ENCODE measurements at places on chromosomes 5 and 9.

DNA sequence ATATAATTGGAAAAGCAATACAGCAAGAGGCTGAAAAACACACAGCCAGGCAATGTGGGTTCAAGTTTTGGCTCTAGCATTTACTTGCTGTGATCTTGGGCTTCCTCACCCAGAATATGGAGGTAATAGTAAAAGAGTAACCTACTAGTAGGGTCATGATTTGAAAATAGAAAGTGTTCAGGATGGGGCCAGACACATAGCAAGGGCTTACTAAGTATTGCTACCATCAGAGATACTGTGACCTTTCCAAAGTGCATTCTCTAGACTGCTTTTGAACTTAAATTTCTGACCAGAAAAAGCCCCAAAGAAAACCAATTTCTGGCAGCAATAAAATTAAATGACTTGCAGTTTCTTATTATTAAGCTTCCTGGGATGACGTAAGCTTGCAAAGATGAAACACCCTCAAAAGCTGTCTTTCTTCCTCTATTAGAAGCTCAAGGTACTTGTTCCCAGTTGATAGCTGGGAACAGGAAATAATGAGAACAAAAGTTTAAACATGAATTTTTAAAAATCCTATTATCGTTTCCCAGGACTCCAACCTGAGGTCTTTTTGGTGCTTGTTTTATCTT lies 20.3 kb downstream of the SLC45A2 start:
- no peak for DNase-seq

DNA sequence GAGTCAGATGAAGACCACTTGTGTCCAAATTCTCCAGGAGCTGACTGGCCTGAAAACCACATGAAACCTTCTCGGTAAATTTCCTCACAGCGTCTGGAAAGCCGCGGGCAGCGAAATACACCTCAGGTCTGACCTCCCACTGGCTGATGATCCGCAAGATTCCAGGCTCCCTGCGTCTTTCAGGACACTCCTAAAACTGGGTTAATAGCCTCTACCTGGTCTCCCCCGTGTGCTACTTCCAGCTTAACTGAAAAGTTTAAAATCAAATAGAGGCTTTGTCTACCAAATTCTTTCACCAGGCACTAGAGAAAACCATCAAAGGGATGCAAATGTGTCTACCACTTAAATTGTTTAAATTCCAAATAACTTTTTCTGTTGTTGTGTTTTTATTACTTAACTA lies 312.6 kb downstream of the DRD1 start:
- DNase-seq, result no peak

- no peak for DNase-seq
These were observed 160.5 kb downstream of the BNC2 start for GRCh38 chr9:16709924-16710323.

- peak; percentile 58 for DNase-seq
These were observed 20.2 kb downstream of the ARSB start for GRCh38 chr5:78964889-78965288.

DNA sequence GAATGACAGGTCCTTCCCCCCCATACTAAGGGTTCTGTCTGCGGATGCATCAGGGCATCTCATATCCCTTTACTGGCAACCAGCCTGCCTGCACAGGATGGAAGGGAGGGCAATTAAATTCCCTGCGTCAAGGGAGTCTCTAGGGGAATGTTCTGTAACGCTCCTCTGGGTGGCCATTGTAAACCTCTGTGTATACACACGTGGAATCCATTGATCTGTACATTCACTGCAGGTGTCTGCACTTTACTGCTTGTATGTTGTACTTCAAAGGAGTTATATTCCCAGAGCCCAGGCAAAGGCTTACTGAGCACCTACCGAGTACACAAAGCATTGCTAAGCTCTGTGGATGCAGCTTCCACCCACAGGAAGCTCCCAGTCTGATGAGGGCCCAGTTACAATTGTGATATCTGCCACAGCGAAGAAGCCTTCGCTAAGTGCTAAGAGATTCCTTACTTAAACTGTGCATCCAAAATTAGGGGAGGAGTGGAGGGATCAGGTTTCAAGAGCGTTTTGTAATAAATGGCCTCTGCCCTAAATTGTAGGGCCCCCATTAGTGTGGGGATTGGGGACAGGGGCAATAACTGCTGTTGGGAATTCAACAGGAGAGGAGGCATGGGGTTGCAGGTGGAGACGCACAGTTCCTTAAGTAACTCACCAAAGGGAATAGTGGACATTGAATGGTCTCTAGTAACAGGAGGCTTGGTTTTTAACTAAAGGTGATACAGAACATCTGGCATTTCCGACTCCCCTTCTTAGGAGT lies 1.5 kb upstream of the RETREG1 start:
- no peak for DNase-seq

DNA sequence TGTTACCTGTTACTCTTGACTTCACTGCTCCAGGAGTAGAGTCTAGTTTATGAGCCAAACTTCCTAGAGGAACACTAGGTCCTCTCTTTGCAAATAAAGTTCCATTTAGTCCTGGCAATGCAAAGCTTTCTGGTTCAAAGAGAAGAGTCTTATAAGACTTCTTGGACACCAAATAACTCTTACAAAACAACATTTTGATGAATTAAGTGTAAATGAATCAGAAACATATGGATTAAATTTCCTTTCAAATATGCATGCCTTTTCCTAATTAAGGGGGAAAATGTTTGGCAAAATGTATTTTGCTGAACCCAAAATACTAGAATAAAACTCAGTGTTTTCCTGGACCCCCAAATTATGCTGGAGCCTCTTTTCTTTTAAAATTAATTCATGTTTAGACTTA lies 388.0 kb downstream of the FGF10 start:
- no peak for DNase-seq

- DNase-seq, result no peak
These were observed 242.4 kb downstream of the EFNA5 start for GRCh38 chr5:107428303-107428813.

- DNase-seq, result no peak
These were observed 36.1 kb downstream of the TMC1 start for GRCh38 chr9:72557549-72557948.

- DNase-seq, result no peak
These were observed 27.9 kb downstream of the SPRY4 start for GRCh38 chr5:142296914-142297417.

- no peak for DNase-seq
These were observed 101.0 kb downstream of the ZNF608 start for GRCh38 chr5:124645396-124645795.

DNA sequence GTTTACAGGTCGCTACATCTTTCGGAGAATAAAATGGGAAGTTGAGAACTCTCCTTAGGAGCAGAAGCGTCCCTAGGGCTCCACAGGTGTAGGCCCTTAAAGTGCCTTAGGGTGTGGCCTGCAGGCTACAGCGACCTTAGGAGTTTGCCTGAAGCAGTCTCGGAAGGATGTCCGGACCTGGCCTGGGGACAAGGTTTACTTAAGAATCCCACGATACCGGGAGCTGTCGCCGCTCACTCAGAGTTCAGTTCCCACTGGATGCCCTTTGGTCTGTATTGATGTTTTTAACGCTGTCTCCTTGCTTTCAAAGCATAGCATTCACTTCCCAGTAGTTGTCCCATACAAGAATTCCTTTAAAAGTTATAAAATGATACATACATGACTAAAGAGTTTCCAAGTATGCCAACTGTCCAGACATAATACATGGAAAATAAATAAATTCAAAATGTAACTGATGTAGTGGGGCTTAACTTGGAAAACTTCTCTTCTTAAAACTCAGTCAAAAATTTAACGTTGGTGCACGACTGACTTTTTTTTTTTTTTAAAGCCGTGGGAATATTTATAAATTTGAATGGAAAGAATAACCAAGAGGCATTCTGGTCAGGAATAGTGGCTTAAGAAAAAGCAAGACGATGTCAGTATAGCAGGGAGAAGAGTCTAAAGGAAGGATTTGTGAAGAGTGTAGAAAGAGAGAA lies 848 bp downstream of the RAD50 start:
- no peak for DNase-seq

GRCh38 chr9:130172858-130173665 lies 858 bp downstream of the NCS1 start:
- DNase-seq, result no peak

DNA sequence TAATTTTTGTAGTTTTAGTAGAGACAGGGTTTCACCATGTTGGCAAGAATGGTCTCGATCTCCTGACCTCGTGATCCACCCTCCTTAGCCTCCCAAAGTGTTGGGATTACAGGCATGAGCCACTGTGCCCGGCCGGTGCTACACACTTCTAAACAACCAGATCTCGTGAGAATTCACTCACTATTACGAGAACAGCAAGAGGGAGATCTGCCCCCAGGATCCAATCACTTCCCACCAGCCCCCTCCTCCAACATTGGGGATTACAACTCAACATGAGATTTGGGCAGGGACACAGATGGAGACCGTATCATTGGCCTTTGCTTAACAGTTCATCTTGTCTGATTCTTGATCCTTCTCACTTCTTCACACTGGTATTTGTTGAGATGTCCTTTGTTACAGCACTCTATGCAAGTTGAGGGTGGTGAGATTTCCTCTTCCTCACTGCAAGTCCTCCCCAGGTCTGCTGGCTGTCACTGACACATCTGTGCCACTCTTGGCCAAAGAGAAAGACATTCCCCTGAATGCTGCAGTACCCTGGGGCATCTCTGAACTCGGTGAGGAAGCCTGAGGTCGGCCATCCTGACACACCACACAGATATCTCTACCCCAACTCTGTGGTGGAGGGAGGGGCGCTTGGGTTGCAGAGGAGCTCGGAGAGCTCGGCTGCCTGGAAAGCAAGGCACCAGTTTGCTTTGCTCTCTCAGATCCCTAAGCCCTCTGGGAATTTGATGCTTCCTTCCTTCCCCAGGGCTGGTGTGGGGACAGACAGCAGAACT lies 4.2 kb upstream of the SUB1 start:
- DNase-seq, result no peak

GRCh38 chr5:72313141-72313540 lies 6.9 kb downstream of the MRPS27 start:
- DNase-seq, result no peak

GRCh38 chr9:113621980-113622379 lies 158.5 kb downstream of the RGS3 start:
- DNase-seq, result no peak

- DNase-seq, result no peak
These were observed 88.0 kb downstream of the PLPP1 start for GRCh38 chr5:55446640-55447351.

DNA sequence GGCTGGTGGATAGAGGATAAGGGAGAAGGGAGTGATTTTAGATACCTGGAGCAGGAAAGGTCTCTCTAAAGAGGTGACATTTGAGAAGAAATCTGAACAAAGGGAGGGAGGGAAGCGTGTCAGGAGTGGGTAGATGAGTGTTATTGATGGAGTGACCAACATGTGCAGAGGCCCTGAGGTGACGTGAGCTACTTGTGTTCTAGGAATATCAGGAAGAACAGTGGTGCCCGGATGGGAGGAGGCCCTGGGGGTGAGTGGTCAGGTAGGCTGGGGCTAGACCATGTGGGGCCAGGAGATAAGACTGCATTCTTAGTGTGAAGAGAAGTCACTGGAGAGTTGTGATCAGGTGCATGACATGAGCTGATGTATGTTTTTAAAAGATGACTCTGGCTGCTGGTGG lies 256.2 kb downstream of the ARHGAP26 start:
- no peak for DNase-seq

DNA sequence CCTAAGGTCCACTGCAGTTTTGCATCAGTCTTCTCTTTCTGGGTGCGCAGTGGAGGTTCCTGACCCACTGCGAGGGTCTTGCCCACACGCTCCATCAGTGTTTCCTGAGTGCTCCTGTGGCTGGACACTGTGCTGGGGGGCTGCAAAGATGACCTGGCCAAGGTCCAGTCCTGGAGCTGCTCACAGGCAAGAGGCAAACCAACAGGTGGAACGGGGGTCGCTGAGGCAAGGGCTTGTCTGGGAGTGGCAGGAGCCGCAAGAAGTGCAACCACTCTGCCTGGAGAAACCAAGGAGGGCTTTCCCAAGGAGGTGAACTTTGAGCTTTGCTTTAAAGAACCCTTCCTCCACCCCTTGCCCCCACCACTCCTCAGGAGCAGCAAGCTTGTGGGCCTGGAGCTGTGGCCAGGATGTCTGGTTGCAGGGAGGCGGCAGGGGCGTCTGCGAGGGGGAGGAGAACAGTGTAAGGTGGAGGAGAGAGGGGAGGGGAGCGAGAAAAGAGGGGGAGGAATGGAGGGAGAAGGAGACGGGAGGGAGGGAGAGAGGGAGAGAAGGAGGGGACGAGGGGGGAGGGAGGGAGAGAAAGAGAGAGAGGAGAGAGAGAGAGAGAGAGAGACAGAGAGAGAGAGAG lies 444 bp upstream of the CPLX2 start:
- no peak for DNase-seq

GRCh38 chr5:173989432-173990082 lies 587 bp downstream of the C5orf47 start:
- DNase-seq, result no peak

- no peak for DNase-seq
These were observed at the start of gene NMUR2 for GRCh38 chr5:152405145-152405544. TSS of gene NMUR2 (minus strand) at chr5:152405279. CDS start at chr5:152405113, 166 bp downstream.

GRCh38 chr9:4515958-4516375 lies 25.7 kb downstream of the SLC1A1 start:
- no peak for DNase-seq

GRCh38 chr5:146007989-146008388 lies 71.6 kb downstream of the SH3RF2 start:
- no peak for DNase-seq

DNA sequence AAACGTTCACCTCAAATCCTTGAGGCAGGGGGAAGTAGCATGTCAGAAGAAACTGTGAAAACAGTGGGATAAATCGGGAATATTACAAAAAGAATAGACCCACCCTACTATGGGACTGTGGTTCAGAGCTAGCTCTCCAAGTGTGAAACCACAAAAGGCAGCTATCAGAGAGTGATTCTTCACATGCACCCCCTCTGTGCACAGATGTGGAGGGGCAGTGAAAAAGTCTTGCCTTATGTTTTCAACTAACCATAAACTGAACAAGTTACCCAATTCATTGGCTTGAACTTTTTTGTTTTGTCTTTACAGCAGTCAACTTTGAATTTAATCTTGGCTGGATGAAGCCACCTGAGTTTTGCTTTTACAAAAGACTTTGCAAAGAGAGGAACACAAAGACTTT lies 98.8 kb upstream of the NR4A3 start:
- DNase-seq, result no peak

GRCh38 chr5:151509836-151510235 lies 62.4 kb downstream of the SLC36A1 start:
- no peak for DNase-seq

GRCh38 chr5:76290321-76290757 lies 112.7 kb upstream of the IQGAP2 start:
- DNase-seq, result no peak

GRCh38 chr5:132266031-132266835 lies 8.7 kb downstream of the PDLIM4 start:
- DNase-seq, result no peak

- DNase-seq, result no peak
These were observed 462.0 kb downstream of the HTR1A start for GRCh38 chr5:63500242-63500641.

GRCh38 chr9:109913461-109913810 lies 133.4 kb downstream of the PALM2AKAP2 start:
- DNase-seq, result no peak

GRCh38 chr9:109416135-109416706 lies 81.9 kb downstream of the PTPN3 start:
- DNase-seq, result no peak

- DNase-seq, result no peak
These were observed 7.6 kb downstream of the SHROOM1 start for GRCh38 chr5:132822650-132823480.
